ENCODE measurements at places on chromosomes 4 and X. TPM values are rescaled to one million over a fixed set of nuclear protein-coding genes. Genes with fewer than 3 reads are reported as not detected.
A peak's percentile ranks its signal among the peaks of the same experiment; 100 is the strongest.

MAEA gene
- 66.0 TPM for total RNA-seq

ADH1C gene
- total RNA-seq, result not detected

BMX gene
- 86.0 TPM for total RNA-seq

STAP1 gene
- total RNA-seq, result not detected

GRCh38 chrX:40145923-40146261 is 48.1 kb upstream of the BCOR start:
- no peak for DNase-seq

GRCh38 chr4:136962868-136963267 is 569.4 kb downstream of the PCDH18 start:
- no peak for DNase-seq

GRCh38 chr4:78379040-78379439 is 172.5 kb upstream of the ANXA3 start:
- no peak for DNase-seq

- DNase-seq, result no peak
Measured at GRCh38 chrX:10628906-10629305, 8.5 kb upstream of the MID1 start.

DNA sequence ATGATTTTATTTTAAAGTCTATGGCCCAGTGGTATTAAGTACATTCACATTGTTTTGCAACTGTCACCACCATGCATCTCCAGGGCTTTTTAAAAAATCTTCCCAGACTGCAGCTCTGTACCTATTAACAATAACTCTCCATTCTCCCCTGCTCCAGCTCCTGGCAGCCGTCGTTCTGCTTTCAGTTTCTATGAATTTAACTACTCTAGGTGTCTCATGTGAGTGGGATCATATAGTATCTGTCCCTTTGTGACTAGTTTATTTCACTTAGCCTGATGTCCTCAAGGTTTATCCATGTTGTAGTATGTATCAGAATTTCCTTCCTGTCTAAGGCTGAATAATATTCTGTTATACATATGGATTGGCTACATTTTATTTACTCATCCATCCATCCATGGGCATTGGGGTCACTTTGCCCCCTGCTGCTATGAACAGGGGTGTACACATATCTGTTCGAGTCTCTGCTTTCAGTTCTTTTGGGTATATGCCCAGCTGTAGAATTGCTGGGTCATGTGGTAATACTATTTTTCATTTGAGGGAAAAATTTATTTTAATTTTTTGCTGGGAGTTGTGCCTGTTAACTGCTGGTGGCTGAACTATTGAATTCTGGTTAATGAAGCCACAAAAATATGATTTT is 131.3 kb downstream of the ARHGAP10 start:
- DNase-seq, result peak; percentile 23

DNA sequence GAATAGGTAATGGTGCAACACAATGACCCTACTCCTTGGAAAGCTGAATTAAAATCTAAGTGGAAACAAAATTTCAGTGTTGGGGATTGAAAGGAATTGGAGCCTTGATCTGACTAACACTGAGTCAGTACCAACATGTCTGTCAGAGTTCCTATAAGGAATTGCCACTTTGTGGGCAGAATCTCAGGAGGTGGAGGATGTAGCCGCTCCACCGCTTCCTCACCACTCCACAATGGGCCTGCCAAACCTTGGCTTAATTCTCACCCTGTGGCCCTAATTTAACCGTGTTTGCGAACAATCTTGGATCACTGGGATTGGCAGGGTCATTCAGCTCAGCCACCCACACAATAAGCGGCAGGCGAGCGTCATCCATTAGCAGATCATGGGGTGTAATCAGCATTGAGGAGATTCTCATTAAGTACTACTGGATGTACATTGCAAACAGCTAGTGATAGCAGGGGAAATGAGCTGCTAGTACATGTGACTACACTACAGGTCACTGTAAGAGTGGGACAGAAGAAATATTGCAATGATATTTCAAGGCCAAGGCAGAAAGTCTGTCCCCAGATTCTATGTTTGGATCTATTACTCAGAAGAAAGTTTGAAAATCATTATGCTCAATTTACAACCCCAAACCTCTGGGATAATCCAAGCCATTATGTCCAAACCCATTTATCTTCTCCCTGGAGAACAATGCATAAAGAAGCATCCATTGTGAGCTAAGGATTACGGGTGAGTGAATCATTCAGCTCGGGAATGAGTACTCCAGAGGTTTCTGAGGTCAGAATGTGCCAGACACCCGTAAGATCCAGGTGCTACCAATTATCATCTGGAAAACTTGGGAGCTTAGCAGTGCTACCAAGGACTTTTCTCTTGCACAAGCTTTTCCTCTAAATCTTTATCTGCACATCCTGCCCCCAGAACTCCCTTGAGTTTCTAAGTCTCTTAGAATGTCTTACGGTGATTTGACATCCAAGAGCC is 5.8 kb downstream of the SRPX start:
- peak; percentile 25 for DNase-seq
